CD8-positive, alpha-beta memory T cell (primary cell): ENCODE measurements at places on chromosomes 4 and X.

- H3K4me1 ChIP-seq: no peaks in the 10 kb centered on the region
- H3K27me3 ChIP-seq: no peaks in the 10 kb centered on the region
These were observed 114.2 kb downstream of the PALLD start for GRCh38 chr4:168610911-168611530.

GRCh38 chr4:148776941-148777340, 334.7 kb upstream of the NR3C2 start:
- no peak overlapping the region for H3K4me3 ChIP-seq
- H3K4me1 ChIP-seq: no peaks in the 10 kb centered on the region
- DNase-seq: no peak
- no peaks in the 10 kb centered on the region for H3K36me3 ChIP-seq

- no peaks in the 10 kb centered on the region for H3K4me1 ChIP-seq
- no peaks in the 10 kb centered on the region for H3K36me3 ChIP-seq
- H3K4me3 ChIP-seq: no peak overlapping the region
- H3K27me3 ChIP-seq: no peaks in the 10 kb centered on the region
- H3K27ac ChIP-seq: no peak overlapping the region
These were observed 46.5 kb upstream of the FAT4 start for GRCh38 chr4:125268068-125268755.

DNA sequence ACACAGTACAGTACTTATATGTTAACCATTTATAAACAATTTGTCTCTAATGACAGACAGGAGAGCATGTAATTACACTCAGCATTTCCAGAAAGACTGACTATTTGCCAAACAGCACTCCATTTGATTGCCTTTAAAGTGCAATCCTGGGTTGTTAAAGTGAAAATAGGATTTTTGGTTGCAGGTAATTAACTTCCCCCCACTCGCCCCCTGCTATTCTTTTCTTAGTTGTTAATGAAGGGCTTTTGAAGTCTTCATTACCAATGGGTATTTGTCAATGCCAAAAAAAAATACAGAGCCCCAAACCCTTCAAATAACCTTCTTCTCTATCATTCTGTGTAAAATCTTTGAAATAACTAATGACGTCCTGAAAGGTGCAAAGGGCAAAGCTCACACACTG, 825.6 kb downstream of the STPG2 start:
- H3K4me1 ChIP-seq: no peaks in the 10 kb centered on the region
- no peak overlapping the region for H3K4me3 ChIP-seq
- H3K36me3 ChIP-seq: no peaks in the 10 kb centered on the region
- no peak overlapping the region for H3K27ac ChIP-seq

DNA sequence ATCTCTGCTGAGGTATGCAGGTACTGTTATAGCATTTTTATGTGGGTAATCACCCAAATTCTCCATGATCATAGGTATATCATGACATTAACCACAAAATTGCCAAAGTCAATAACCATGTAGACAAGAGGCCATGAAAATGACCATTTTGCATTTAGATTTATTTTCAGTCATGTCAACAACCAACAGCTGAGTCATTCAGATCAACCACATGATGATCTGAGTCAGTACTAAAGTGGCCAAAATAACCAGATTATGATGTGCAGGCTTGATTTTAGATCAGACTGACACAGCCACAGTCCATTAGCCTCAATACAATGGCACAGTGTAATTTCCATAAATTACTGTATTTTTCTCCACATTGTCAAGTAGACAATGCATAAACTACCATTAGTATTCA, 240.5 kb downstream of the GRIA3 start:
- no peaks in the 10 kb centered on the region for H3K36me3 ChIP-seq
- H3K4me3 ChIP-seq: no peak overlapping the region
- no peaks in the 10 kb centered on the region for H3K4me1 ChIP-seq
- no peaks in the 10 kb centered on the region for H3K27me3 ChIP-seq
- no peak for DNase-seq

DNA sequence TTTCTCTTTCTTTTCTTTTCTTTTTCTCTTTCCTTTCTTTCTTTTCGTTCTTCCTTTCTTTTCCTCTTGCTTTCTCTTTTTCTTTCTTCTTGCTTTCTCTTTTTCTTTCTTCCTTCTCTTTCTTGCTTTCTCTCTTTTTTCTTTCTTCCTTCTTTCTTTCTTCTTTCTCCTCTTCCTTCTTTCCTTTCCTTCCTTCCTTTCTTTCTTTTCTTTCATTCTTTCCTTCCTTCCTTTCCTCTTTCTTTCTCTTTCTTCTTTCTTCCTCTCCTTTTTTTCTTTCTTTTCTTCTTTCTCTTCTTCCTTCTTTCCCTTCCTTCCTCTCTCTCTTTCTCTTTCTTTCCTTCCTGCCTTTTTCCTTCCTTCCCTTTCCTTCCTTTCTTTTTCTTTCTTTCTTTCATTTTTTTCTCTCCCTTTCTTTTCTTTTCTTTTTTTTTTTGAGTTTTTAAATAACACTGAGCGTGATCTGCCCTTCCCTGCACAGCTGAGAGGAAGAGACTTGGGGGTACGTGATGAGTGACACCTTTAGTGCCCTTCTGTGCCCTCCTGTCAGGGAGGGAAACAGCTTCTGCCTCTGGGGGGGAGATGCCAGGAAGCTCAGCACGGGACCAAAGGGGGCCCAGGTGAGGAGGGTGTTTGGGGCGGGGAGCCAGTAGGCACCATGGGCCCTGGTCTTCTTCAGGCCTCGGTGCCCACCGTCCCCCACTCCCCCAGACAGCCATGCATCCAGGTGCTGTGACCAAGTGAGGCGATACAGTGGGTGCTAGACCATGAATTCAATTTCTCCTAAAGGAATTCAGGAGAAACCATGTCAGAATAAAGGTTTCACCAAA, 36.6 kb upstream of the CDKN2AIP start:
- no peak for DNase-seq
- peak overlapping the region; percentile 64 for H3K27ac ChIP-seq
- peak overlapping the region; percentile 71 for H3K4me3 ChIP-seq
- H3K4me1 ChIP-seq: peaks cover 9% of the 10 kb centered on the region
- H3K36me3 ChIP-seq: no peaks in the 10 kb centered on the region

DNA sequence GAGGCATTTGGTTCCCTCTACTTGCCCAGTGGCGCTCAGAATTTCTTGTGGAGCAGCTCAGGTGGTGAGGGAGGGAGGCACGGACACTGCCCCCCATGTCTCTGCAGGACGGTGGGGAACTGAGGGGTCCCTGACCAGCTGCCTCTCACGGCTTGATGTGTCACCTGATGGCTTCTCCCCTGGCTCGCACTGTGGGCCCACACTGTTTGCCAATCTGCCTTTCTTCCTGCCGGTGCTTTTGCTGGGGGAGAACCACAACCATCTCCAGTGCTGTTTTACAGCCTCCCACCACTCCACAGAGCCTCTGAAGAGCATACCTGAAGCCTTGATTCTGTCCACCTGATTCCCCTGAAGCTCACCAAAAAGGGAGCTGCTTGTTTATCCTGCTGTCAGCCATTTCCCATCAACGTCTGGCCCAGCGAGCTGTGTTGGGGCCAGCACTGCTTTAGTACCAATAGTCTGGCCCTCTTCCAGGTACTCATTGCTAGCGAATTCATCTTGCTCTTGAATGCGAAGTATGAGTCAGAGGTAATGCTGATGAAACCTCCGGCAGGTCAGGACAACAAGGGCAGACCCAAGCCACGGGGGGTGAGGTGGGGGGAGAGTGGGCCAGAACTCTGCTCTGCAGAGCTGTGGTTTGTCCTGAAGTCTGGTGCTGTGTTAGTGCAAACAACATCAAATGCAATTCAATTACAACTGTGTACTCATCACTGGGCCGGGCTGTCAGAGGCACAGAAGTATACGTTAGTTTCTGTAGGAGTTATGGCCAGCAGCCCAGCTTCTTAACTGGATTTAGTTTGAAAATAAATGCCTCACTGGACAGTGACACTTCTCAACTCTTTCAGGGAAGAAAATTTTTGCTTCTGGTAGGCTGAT, 208.3 kb upstream of the JADE1 start:
- no peaks in the 10 kb centered on the region for H3K27me3 ChIP-seq
- no peak for DNase-seq
- H3K27ac ChIP-seq: peak overlapping the region; percentile 38
- H3K4me1 ChIP-seq: no peaks in the 10 kb centered on the region
- H3K4me3 ChIP-seq: no peak overlapping the region
- no peaks in the 10 kb centered on the region for H3K36me3 ChIP-seq

GRCh38 chr4:5711479-5712184, 631 bp downstream of the EVC start:
- H3K27me3 ChIP-seq: peaks cover 3% of the 10 kb centered on the region
- H3K4me3 ChIP-seq: no peak overlapping the region
- H3K4me1 ChIP-seq: no peaks in the 10 kb centered on the region
- H3K36me3 ChIP-seq: no peaks in the 10 kb centered on the region
- no peak overlapping the region for H3K27ac ChIP-seq
- no peak for DNase-seq

- H3K4me1 ChIP-seq: no peaks in the 10 kb centered on the region
- H3K27me3 ChIP-seq: no peaks in the 10 kb centered on the region
- no peak for DNase-seq
- H3K36me3 ChIP-seq: no peaks in the 10 kb centered on the region
These were observed 62.6 kb upstream of the C4orf54 start for GRCh38 chr4:99720206-99720605.

DNA sequence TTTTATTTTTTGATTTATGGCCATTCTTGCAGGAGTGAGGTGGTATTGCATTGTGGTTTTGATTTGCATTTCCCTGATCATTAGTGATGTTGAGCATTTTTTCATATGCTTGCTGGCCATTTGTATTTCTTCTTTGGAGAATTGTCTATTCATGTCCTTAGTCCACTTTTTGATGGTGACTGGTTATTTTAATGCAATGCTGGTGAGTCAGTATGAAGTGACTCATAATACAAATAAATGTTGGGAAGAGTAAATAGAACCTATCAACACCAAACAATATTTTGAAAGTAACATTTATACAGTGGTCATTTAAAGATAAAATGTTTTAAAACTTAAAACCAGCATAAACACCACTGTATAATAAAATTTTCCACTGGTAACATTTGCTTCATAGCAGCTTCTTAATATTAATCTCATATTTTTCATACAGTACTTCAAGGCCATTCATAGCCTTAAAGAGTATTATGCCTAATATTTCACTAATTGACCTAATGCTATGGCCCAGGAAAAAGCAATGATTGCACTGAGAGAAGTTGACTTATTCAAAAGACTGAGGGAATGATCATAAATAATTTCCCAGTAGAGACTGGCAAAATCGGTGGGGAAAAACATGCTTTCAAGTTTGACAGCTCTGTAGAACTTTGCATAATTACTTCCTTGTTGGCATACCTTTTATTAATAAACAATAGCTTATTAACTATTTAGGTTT, 33.9 kb downstream of the CASK start:
- peaks cover 3% of the 10 kb centered on the region for H3K4me1 ChIP-seq
- no peak overlapping the region for H3K27ac ChIP-seq
- no peaks in the 10 kb centered on the region for H3K36me3 ChIP-seq
- no peak for DNase-seq
- H3K27me3 ChIP-seq: no peaks in the 10 kb centered on the region
- no peak overlapping the region for H3K4me3 ChIP-seq

GRCh38 chr4:127709456-127709855, 20.7 kb upstream of the SLC25A31 start:
- DNase-seq: no peak
- no peaks in the 10 kb centered on the region for H3K4me1 ChIP-seq
- H3K27ac ChIP-seq: no peak overlapping the region
- no peaks in the 10 kb centered on the region for H3K36me3 ChIP-seq
- no peaks in the 10 kb centered on the region for H3K27me3 ChIP-seq

DNA sequence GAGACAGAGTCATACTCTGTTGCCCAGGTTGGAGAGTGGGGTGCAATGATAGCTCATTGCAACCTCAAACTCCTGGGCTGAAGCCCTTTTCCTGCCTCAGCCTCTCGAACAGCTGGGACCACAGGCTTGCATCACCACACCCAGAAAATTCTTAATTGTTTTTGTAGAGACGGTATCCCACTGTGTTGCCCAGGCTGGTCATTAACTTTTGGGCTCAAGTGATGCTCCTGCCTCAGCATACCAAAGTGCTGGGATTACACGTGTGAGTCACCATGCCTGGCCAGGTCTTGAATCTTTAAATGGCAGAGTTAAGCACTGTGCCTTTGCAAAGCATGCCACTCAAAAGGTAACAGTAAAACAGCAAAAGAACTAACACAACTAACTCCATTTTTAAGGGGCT, 28.6 kb upstream of the BBS12 start:
- H3K36me3 ChIP-seq: no peaks in the 10 kb centered on the region
- no peaks in the 10 kb centered on the region for H3K4me1 ChIP-seq
- H3K4me3 ChIP-seq: no peak overlapping the region
- no peak overlapping the region for H3K27ac ChIP-seq
- no peak for DNase-seq

- no peak for DNase-seq
- no peaks in the 10 kb centered on the region for H3K4me1 ChIP-seq
- H3K27me3 ChIP-seq: no peaks in the 10 kb centered on the region
- H3K27ac ChIP-seq: no peak overlapping the region
- H3K4me3 ChIP-seq: no peak overlapping the region
- no peaks in the 10 kb centered on the region for H3K36me3 ChIP-seq
These were observed 1865.5 kb upstream of the TENM3 start for GRCh38 chr4:180377741-180378140.

GRCh38 chrX:1475481-1475880, 22.8 kb upstream of the ASMTL start:
- H3K4me3 ChIP-seq: no peak overlapping the region
- H3K27me3 ChIP-seq: no peaks in the 10 kb centered on the region
- peaks cover 78% of the 10 kb centered on the region for H3K4me1 ChIP-seq
- DNase-seq: no peak
- H3K36me3 ChIP-seq: peaks cover 14% of the 10 kb centered on the region
- H3K27ac ChIP-seq: no peak overlapping the region

DNA sequence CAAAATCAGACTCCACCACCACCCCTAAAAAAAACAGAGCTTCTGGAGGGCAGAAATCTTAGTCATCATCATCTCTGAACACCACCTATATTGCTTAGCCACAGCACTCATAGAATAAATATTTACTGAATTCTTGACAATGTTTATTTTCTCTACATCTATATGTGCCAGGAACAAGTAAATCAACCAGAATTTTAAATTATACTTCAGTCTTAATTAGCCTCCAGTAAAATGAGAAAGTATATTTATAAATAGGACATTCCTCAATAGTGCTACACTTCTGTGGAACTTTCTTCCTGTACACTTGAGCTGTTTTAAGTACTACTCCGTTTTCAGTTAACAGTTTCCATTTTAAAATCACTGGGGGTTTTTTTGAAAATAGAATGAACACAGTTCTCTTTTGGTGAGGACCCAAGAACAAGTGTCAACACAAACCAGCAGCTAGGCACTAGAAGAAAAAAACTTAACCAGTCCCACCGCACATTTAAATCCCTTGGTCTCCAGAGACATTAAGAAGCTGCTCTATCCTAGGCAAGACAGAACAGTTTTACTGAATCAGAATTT, 25.5 kb downstream of the SMIM14 start:
- no peak overlapping the region for H3K27ac ChIP-seq
- H3K4me3 ChIP-seq: no peak overlapping the region
- H3K36me3 ChIP-seq: no peaks in the 10 kb centered on the region
- no peaks in the 10 kb centered on the region for H3K27me3 ChIP-seq
